ENCODE measurements at places on chromosomes 2 and 18.

- no peak for DNase-seq
These were observed 114.8 kb upstream of the SERTAD2 start for GRCh38 chr2:64768491-64769005.

DNA sequence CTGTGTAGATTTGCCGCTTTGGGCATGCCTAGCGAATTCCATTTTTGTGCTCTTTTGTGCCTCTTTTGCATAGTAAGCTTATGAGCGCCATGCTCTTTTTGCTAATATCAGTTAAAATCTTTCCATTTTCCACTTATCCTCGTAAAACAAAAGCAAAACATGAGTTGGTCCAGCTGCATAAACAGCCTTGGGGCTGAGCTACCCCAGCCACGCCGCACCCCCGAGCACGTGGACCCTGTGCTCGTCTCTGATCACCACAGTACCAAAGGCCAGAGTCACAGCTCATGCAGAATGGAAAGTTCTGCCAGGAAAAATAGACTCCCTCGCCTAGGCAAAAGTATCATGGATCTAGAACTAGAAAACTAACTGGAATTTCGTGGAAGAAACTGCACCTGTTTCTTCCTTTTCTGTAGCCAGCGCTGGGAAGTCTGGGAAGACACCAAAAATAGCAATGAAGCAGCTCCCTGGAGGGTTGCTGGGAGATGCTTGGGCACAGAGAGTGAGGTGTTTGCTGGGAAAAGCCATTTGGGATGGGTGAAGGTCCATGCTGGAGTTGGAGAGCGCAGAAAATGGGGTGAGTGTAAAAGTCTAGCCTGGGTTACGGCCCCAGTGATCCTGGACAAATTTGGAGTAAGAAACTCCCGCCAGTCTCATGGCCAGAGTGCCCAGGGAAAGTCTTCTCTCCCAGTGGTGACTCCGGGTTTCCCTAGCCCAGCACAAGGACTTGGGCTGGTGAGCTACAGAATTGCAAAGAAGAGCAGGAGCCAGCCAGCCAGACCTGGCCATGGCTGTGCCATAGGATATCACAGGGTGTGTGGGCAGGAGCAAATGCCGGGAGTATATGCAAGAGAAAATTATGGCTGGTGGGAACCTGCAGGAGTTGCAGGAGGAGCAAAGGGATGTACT is 218.4 kb downstream of the GBX2 start:
- no peak for DNase-seq

DNA sequence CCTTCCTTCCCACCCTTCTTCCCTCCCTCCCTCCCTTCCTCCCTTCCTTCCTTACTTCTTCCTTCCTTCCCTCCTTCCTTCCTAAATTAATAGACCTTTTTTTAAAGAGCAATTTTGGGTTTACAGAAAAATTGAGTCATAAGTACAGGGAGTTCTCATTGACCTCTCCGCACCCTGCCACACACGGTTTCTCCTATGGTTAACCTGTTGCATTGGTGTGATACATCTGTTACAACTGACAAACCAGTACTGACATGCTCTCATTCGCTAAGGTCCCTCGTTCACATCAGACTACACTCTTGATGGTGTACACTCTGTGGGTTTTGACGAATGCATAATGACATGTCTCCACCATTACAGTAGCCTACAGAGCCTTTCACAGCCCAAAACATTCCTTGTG is 11.6 kb upstream of the SDC1 start:
- no peak for DNase-seq

DNA sequence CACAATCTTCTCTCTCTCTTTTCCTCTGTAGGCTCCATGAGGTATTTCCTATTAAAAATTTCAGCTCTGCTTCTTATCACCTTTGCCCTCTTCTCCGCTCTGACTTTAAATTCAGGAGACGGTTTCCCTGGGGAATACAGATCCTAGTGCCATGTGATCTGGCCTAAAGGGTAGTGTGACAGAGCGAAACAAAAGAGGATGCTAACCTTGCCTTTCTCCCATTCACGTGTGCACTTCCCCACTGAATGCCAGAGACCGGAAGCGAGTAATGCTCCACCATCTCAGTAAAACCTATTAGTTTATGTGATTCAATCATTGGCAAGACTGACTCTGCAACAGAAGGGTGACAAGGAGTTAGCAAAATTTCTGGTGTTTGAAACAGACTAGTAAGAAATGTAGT is 358.3 kb downstream of the ZNF521 start:
- no peak for DNase-seq

- DNase-seq: no peak
These were observed 11.1 kb downstream of the LIMS2 start for GRCh38 chr2:127664065-127664894.

GRCh38 chr2:120564213-120565094 is 171.2 kb upstream of the GLI2 start:
- no peak for DNase-seq

- DNase-seq: no peak
These were observed 14.9 kb upstream of the OSR1 start for GRCh38 chr2:19373352-19373751.

DNA sequence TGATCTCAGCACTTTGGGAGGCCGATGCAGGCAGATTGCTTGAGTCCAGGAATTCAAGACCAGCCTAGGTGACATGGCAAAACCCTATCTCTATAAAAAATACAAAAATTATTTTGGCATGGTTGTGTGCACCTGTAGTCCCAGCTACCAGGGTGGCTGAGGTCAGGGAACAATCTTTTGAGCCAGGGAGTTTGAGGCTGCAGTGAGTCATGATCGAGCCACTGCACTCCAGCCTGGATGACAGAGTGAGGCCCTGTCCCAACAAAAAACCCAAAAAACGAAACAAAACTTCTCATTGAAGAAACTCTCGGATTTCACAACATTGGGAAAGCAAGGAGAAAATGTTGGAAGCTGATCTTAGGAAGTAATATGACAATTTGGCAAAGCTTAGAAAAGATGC is 317.3 kb upstream of the MGAT5 start:
- no peak for DNase-seq

GRCh38 chr18:1982056-1982455 is 589.2 kb downstream of the METTL4 start:
- DNase-seq: no peak

DNA sequence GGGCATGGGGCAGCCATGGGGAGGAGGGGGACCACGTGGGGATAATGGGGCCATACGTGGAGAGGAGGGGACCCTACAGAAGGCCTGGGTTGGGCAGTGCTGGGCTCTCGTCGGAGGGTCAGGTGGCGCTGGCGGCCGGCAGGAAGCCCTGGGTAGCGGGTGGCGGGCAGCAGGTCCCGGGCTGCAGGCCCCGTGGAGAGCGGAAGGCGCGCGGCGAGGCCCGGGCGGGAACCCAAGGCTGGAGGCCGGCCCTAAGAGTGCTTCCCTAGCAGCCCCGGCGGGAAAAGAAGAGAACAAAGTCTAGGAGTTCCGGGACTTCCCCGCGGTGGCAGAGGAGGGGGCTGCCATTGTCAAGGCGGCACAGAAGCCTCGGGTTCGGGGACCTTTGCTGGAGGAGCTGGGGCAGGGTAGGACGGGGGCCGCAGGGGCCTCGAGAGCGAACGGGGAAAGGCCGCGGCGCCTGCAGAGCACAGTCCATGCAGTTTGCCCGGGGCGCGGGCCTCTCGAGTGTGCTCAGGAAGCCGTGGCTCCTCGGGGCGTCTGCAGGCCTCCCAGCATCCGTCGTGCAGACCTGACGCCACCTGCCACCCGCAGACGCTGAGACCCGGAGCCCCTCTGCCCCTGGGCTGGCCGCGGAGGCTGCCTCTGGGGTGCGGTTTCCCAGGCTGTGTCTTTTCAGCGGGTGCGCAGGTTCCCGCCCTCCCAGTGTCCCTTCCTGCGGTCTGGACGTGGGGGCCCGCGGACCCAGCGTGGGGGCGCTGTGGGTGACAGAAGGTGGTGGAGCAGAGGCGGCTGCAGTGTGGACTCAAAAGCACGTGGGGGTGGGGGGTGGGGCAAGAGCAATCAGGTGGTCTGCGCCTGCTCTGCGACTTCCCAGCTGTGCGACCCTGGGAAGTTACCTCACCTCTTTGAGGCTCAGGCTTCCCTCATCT is 19.4 kb upstream of the NCL start:
- DNase-seq: peak; percentile 42

DNA sequence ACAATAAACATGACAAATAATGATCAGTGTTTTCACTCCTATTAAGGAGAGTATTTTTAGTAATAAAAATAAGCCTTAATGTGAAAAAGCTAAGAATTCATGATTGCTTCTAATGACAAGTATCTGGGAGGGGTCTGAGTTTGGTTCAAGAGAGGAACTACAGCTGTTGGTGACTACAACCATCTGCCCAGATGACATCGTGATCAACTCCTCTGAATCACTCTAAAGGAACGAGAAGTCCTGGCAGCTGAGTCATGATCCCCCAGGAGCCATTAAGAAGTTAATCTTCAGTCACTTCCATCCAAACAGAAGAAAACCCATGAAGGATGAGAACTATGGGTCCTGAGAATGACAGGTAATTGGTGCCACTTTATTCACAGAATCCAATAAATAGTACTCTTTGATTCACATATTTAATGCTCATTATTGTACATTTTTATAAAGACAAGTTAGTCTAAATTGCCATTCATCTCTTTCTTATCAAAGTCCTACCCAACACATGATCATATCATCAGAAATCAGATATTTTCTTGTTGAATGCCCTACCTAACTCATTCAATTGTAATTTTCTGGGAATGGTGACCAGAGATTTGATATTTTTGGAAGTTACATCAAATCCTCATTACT is 6.8 kb downstream of the TFPI start:
- DNase-seq: no peak

DNA sequence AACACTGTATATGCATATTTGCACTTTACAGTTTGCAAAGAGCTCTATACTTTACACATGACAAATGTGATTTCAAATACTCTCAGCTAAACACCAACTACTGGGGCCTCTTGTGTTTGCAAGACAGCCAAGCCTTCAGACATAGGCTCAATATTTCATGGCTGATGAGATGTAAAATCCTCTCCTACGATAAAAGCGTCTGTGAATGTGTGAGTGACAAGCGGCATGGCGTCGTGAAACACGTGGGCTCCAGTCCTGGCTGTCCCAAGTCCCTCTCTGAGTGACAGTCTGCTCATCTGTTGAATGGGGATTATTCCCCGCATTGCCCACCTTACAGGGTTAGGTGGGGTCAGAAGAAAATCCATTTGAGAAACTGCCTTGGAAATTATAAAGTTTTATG is 489.8 kb downstream of the RNF144A start:
- DNase-seq: no peak

- no peak for DNase-seq
These were observed 49.9 kb upstream of the PNPT1 start for GRCh38 chr2:55743583-55743982.

- no peak for DNase-seq
These were observed 243.8 kb downstream of the BABAM2 start for GRCh38 chr2:28134262-28134812.

DNA sequence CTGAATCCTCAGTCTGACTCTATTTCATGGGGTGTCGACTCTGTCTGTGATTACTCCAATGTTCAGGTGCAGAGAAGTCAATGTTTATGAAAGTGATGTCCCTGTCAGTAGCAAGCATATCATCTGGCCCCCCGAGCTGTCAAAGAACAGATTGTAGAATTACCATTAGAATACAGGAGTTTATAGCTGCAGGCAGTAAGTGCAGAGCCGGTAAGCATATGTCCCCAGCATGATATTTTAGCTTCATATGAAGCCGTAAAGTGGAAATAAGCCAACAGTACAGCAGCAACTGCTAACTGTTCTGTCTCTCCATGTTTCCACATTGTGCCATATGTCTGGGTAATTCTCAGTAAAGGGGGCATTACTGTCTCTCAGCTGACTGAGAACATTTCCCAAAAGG is 541.8 kb downstream of the SOX11 start:
- DNase-seq: no peak

DNA sequence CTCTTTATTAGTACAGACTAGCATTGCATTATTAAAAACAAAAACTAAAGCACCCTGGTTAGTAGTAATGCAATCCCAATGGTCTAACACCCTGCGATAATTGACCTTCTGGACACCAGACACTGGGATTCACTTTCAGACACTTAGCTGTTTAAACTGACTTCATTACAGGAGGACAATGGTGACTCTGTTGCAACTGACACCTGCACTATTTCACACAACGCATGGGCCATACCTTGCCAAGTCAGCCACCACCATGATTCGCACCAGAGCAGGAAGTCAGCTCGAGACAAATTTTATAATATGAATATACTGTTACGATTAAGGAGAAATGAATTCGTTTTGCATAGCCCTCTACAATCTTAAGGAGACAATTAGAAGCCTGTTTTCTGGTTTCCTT is 150.7 kb downstream of the MEIS1 start:
- no peak for DNase-seq

DNA sequence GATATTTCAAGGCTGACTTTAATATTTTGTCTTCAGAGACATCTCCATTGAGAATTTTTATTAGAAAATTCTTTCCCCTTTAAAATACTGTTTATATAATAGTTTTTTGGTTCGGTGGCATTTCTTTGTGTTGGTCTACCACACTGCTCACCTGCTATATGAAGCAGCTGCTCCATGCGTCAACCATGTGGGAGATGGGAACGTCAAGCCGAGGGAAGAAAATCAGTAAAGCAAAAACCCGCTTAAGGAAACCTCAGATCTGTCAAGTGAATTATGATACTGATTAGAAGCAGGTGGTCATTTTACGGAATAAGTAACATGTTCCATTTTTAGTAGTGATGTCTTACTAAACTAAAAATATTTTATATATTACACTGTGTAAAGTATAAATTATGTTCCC is 5.6 kb upstream of the TMEM17 start:
- DNase-seq: no peak

GRCh38 chr2:181063696-181064095 is 83.3 kb downstream of the UBE2E3 start:
- no peak for DNase-seq

GRCh38 chr18:23257686-23258565 is 122.6 kb downstream of the CABLES1 start:
- DNase-seq: no peak

- DNase-seq: no peak
These were observed 763 bp downstream of the CCDC141 start for GRCh38 chr2:179049203-179049545.

GRCh38 chr2:60105906-60106305 is 447.5 kb downstream of the BCL11A start:
- DNase-seq: no peak

- no peak for DNase-seq
These were observed 142.1 kb downstream of the USP34 start for GRCh38 chr2:61328707-61329251.

- no peak for DNase-seq
These were observed 20.6 kb downstream of the CHN1 start for GRCh38 chr2:174984561-174984960.

GRCh38 chr2:158756331-158756730 is 38.8 kb upstream of the DAPL1 start:
- DNase-seq: no peak

DNA sequence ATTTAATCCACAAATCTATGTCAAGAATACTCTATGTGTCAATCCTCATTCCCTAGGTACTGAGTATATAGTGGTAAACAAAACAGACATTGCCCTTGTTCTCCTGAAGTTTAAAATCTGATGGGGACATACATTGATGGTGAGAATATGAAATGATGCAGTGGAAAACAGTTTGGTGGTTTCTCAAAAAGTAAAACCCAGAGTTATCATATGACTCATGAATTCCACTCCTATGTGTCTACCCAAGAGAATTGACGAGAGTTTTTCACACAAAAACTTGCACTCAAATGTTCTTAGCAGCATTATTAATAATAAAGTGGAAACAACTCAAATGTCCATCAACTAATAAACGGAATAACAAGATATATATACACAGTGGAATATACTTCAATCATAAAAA is 586.7 kb downstream of the CCDC85A start:
- no peak for DNase-seq

- DNase-seq: no peak
These were observed 49.0 kb downstream of the PRKCE start for GRCh38 chr2:45700407-45701013.

- DNase-seq: no peak
These were observed 84.5 kb downstream of the PRPF40A start for GRCh38 chr2:152632736-152633135.
